Muscle of back (tissue), 13 donors: ENCODE measurements at places on chromosomes 1 and 21. TPM values are rescaled to one million over a fixed set of nuclear protein-coding genes. Genes with fewer than 3 reads are reported as not detected.

- DNase-seq, result no peak
Measured at GRCh38 chr1:30986755-30987154, 78.2 kb upstream of the SDC3 start.

GRCh38 chr1:157114183-157115121 lies 14.8 kb upstream of the ETV3L start:
- no peak for DNase-seq

PATJ gene
- 4.5 TPM for polyA plus RNA-seq

PDZK1IP1 gene
- polyA plus RNA-seq, result 0.18 TPM

CNIH3 gene
- polyA plus RNA-seq, result 2.5 TPM

GRCh38 chr1:232271991-232272589 lies 357.8 kb downstream of the SIPA1L2 start:
- no peak for DNase-seq

LIPI gene
- polyA plus RNA-seq, result 0.29 TPM

GRCh38 chr1:151801846-151802245 lies 3.4 kb downstream of the LINGO4 start:
- DNase-seq, result no peak

DNA sequence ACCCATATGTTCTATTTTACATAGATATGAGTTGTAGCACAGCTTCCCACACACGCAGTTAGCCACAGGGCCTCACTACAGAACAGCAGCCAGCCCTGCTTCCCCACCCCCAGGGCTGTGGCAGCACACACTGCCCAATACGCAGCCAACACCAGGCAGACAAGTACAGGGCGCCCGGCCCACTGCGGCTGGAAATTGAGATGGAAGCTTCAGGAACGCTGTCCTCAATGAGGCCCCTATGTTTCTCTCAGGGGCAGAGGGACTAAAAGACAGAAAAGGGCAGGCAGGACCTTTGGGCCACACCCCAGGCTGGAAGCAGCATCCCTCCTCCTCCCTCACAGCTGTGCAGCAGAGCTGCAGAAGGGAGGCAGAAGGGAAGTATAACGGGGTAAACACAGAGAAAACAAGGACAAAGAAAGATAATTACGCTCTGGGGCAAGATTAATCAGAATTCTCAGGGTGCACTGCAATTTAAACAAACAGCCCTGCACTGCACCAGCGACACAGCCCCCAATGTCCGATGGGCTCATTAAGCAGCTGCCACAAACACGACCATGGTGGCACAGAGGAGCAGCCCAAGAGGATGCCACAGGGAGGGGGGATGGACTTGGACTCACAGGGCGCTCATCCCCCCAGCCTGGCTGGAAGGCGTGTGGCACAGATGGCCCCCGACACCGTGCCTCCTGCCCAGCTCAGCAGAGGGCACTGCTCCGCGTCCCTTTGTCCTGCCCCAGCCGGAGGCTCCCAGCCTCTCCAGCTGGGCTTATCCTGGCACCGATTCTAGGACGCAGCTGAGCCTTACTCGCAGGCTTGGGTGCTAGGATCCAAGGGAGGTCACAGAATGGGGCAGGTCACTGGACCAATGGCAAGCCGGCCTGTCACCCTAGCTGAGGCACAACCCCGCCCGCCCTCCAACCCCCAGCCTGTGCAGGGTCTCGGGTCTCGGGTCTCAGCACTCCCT lies 14.2 kb downstream of the WDR4 start:
- peak; percentile 86 for DNase-seq

DNA sequence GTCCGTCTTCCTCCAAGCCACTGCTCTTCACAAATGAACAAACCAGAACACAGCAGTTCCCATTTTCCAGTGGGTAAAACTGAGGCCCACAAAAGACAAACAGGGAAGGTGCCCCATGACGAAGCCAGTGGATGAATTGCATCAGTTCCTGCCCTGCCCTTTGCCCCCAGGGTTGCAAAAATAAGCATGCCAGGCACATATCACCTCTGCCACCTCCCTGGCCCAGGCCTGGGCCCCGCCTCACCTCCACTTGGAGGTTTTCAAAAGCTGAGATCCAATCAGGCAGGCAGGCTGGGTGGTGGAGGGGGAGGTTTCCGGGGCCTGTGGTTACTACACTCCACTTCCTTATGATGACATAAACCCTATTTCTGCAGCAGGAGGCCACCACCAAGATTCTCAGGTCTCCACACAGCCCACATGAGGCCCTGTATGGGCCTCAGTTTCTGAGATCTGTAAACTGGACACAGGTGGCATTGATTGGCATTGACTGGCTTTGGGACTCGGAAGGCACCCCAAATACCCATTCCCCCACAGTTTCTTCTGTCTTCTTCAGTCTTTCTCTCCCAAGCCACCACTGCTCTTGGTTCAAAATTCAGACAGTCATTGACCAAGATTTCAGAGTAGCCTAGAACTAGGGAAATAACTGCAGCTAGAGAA lies 4.1 kb downstream of the KIF21B start:
- DNase-seq, result no peak

DNA sequence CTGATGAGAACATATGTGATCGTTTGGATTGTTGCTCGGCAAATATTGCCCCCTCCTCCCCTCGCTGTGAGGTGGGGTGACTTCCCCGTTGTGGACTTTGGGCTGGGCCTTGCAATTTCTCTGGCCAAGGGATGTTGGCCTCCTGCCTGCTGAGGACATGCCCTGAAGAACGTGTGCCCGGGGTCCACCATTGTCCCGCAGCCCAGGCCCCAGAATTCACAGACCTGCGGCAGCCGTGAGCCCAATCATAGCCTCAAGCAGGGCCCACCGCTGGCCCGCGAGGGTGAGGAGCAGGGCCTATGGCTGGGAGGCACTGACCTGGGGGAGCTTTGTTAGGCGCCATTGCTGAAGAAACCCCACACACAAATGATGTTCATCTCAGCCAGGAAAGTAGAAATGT lies 58.3 kb upstream of the ACTRT2 start:
- no peak for DNase-seq

PCP4L1 gene
- 0.19 TPM for polyA plus RNA-seq

FCRLB gene
- 0.42 TPM for polyA plus RNA-seq

GRCh38 chr1:155946633-155947219 lies 5.3 kb downstream of the RXFP4 start:
- no peak for DNase-seq

GRCh38 chr21:31727181-31727580 lies 4.7 kb downstream of the SCAF4 start:
- DNase-seq, result no peak

BMP8A gene
- 0.35 TPM for polyA plus RNA-seq

HSPA13 gene
- 35.3 TPM for polyA plus RNA-seq

DNA sequence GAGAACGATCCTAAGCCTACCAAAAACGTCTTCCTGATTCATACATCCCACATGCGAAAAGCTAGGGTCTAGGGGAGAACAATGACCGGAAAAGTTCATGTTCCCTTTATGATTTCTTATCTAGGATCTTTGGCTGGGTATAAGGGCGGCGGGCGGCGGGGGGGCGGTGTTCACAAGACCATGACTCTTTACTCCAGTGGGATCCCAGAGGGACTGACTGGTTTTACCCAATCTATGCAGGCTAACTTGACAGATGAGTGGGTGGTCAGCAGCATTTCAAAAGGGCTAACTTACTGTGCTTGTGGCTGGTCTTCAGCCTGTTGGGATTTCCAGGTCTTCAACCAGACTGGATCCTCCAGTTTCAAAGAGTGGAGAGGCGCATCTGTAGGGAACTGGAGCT lies 40.3 kb downstream of the CNIH3 start:
- DNase-seq, result no peak

- DNase-seq, result no peak
Measured at GRCh38 chr1:85654066-85654782, 54.0 kb downstream of the ZNHIT6 start.

CELA3A gene
- polyA plus RNA-seq, result not detected
